ENCODE measurements at places on chromosomes 1 and 21.

GRCh38 chr1:8323706-8324105 lies 5.8 kb downstream of the SLC45A1 start:
- DNase-seq, result no peak

GRCh38 chr1:246901874-246902273 lies 29.9 kb downstream of the AHCTF1 start:
- no peak for DNase-seq

DNA sequence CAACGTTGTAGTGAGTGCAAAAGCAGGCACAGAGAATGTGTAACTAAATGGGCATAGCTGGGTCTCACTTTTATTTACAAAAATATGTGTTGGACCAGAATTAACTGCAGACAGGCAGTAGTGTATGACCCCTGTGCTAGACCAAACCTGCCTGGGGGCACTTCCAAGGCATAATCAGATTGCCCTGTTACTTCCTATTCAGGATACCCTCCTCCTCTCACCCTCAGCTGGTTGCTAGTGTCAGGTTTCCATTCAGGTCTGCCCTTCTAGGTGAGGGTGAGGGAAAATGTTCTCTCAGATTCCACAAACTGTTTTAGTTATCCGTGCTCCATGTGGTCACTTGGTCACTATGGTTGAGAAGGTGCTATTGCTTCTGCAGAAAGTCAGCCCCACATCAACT lies 387.3 kb downstream of the LMX1A start:
- DNase-seq, result no peak

DNA sequence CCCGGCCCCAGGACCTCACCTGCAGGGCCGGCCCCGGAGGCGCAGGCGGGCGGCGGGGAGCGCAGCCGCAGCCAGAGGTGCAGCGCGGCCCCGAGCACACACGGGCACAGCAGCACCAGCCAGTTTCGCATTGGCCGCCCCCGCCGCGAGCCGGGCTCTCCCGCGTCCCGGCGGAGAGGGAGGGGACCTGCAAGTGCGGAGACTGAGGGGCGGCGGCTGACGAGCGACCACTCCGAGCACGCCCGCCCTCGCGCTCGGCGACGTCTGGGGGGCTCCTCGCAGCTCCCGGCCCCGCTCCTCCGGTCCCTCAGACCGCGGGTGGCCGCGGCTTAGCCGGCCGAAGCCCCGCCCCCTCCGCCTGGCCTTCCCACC lies at the start of gene B3GALNT2:
Gene B3GALNT2, minus strand, starts transcription at position 331 of the 372 bp plus-strand sequence. Its CDS starts 200 bp downstream, at position 131.
- no peak for DNase-seq

- no peak for DNase-seq
Observed at GRCh38 chr21:26461500-26461899, 111.6 kb downstream of the CYYR1 start.
